GM23248 (cell line): ENCODE measurements at places on chromosomes 2 and 18.

- DNase-seq = no peak
Measured at GRCh38 chr2:24659862-24660261, 133.3 kb downstream of the PTRHD1 start.

DNA sequence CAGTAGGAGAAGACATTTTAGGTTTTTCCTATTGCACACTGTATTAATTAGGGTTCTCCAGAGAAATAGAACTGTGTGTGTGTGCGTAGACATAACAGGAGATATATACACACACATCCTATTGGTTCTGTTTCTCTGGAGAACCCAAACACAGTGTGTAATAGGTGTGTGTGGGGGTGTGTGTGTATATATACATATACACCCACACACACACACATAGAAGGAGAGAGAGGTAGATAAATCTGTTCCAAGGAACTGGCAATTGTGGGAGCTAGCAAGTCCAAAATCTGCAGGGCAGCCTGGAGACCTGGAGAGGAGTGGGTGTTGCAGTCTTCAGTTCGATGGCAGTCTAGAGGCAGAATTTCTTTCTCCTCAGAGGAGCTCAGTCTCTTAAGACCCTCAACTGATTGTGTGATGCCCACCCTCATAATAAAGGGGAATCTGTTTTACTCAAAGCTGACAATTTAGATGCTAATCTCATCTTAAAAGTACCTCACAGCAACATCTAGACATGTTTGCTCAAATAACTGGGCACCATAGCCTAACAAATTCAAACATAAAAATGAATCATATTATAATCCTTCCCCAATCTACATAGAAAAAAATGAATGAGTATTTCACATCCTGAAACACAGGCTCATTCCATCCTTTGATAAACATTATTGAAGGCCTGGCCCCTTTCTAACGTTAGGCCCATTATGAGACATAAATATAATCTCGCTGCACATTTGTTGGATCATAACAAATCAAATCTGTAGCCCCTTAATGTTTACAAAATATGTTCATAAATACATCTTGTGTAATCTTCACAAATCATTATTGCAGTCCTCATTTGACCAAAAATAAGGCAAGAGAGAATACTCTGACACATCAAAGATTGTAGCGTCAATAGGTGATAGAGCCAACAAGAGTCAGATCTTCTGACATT, 35.1 kb upstream of the RTN4 start:
- no peak for DNase-seq

GRCh38 chr2:176128982-176129796, at the start of gene HOXD8:
Gene HOXD8, plus strand, starts transcription at chr2:176129705. Its CDS starts 662 bp downstream, at chr2:176130367.
- DNase-seq = peak; percentile 96

DNA sequence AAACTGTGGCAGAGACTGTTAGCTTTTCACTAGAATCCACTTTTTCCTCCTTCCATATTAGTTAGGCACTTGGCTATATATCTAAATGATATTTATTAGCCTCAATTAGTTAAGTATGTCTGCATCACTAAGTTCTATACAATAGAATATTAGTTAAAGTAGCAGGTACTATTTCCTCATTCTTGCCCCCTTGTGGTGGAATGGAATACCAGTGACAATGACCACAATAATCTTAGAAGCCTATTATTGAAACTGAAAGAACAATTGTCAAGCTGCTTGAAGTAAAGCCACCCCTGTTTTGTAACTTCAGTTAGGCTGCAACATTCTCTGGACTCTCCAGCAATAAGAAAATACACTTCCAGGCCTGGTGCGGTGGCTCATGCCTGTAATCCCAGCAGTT, 476.3 kb upstream of the VWC2L start:
- peak; percentile 28 for DNase-seq

DNA sequence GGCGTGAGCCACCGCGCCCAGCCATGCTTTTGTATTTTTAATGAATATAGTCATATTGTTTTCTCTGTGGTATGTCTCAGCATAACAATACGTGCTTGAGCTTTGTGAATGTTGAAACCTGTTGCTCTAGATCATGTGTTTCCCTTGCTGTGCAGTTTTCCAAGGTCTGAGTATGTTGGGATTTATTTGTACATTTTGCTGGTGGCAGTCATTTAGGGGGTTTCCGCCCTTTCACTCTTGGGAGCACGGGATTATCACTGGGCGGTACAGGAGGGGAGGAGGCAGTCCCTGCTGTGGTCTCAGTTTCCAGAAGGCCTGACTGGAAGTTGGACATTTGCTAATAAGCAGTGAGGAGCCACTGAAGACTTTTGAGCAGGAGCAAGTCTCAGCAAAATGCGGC, 24.9 kb upstream of the CATIP start:
- no peak for DNase-seq

DNA sequence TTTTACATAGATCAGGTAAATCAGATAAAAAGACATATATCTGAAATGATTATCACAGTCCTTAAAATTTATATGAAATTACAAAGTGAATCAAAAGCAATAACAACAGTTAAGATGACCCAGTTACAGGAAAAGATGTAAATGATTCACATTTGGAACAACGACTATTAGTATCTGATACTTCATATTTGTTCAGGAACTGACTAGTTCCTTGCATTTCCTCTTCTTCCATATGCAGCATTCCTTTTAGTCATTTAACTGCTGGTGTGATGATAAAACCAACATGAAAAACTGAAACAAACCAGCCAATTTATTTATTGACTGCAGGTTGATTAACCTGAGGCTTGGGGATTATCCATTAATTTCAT, 75.2 kb downstream of the RBMS1 start:
- DNase-seq = peak; percentile 56

DNA sequence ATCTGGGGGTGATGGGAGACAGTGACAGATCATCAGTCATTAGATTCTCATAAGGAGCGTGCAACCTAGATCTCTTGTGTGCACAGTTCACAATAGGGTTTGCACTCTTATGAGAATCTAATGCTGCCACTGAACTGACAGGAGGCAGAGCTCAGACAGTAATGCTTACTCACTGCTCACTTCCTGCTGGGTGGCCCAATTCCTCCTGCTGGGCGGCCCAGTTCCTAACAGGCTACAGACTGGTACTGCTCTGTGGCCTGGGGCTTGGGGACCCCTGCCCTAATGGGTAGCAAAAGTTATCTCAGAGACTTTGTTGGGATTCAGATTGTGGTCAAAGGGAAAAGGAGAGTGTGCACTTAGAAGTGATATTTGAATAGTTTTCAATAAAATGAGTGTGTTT, 840.1 kb upstream of the ID2 start:
- DNase-seq = peak; percentile 40

GRCh38 chr2:233513953-233514655, 52.5 kb downstream of the USP40 start:
- DNase-seq = no peak

DNA sequence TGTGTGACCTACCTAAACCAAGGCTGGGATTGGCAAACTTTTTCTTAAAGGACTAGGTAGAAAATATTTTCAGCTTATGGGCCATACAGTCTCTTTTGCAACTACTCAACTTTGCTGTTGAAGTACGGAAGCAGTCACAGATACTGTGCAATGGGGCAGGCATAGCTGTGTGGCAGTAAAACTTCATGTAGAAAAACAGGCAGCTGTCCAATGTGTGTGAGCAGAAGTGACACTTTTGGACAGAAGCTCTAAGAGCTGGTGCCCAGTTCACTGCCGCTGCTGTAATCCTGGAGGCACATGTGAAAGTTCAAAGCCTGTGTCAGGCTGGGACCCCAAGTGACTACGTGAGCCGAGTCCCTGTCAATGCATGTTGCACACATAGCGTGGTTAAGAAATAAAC, 46.7 kb downstream of the MAPK4 start:
- DNase-seq = no peak

- DNase-seq = no peak
Measured at GRCh38 chr2:190338453-190338852, 4.9 kb upstream of the INPP1 start.

DNA sequence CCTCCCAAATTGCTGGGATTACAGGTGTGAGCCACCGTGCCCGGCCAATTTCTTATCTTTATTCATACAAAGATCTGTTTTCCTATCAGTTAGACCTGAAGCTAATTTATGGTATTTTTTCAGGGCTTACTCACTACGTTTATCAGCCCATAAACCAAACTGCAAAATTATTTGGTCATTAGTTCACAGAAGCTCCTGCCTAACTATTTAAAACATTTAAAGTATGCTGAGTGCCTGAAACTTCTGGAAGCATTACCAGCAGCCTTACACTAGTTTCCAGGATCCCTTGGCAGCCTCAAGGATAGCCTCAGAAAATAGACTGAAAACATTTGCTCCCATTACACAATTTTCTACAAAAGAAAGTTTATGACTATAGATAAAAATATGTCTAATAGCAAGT, 68.8 kb downstream of the GALNT13 start:
- DNase-seq = peak; percentile 33

GRCh38 chr18:51383711-51384110, 186.2 kb upstream of the MEX3C start:
- DNase-seq = no peak

GRCh38 chr2:68330691-68331090, 10.9 kb upstream of the CNRIP1 start:
- DNase-seq = peak; percentile 12

GRCh38 chr2:222436040-222436413, 11.7 kb downstream of the SGPP2 start:
- no peak for DNase-seq

GRCh38 chr2:174697255-174697654, 67.0 kb downstream of the CHRNA1 start:
- DNase-seq = peak; percentile 78

DNA sequence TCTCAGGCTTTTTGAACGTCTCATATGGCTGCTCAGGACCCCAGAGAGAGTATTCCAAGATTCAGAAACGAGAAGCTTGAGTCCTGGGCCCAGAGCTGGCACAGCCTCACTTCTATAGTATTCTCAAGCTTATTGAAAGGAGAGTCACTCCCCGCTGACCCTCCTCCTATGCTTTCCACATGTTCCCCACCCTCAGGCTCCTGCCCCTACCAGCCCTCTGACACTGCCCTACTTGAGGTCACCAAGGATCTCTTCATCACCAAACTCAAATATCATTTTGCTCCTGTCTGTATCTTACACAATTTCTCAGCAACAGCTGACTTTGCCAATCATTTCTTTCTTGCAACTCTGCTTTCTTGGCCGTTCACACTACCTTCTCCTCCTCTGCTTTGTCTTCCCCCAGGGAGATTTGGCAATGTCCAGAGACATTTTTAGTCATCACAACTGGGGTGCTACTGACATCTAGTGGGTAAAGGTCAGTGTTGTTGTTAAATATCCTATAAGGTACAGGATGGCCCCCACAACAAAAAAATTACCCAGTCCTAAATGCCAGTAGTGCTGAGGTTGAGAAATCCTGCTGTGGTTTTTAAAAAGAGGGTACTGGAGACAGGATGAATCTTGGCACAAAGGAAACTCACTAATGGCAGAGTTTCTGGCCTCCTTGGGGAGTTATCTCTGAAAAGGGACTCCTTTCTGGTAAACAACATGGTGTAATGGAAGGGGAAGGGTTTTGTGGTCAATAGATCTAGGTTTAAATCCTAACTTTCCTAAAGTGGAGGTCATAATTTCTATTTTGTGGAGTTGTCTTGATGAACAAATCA, 26.9 kb upstream of the INSIG2 start:
- DNase-seq = peak; percentile 86

DNA sequence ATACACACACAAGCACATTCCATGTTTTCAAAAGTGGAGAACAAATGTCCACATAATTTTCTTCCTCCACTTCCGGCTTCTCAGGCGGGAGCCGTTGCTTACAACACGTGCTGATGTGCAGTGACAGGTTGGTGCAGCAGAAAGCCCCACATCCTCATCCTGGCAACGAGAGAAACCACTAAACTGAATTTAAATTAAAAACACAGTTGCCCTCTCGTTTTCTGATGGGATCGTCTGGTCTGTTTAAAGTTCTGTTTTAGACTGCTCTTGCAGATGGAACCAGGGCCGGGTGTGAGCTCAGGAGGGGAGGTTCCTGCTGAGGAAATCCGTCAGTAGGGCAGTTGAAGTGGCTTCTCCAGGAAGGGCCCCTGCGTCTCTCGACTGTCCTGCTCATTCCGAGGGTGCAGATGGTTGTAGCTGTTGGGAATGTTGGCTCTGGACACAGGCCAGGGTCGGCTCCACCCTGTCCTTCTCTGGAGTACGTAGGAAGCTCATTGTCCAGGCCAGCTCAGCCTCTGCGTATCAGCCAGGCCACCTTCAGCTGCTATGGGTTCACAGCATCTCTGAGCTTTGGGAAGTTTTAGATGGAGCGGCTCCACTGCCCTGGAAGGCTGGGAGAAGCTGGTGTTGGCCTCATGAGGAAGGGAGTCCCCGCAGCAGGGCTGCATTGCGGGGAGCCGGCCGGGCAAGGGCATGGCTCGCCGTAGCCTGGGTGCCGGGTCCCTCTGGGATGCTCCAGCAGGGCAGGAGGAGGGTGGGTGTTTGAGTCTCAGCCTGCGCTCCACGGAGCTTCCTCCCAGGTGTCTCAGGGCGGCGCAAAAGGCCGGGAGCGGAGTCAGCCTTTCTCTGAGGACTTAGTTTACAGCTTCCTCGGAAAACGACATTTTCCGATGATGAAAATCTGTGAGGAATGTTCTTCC, 58.3 kb downstream of the NFATC1 start:
- peak; percentile 14 for DNase-seq

DNA sequence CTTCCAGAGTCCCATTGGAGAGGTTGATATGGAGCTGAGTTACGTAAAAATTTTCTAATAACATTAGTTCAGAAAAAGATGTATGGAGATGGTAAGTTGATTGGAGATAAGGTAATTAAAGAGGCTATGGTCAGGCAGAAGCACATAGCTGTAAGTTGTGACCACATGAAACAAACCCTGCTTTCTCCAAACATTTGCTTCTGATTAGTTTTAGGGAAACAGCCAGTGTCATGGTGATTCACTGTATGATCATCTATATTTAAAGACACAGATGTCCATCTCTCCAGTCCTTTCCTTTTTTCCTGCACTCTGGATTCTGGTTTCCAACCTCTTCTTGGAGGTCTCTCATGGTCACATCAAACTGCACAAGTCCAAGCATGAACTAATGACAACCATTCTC, 1550.8 kb upstream of the PIK3C3 start:
- peak; percentile 60 for DNase-seq

DNA sequence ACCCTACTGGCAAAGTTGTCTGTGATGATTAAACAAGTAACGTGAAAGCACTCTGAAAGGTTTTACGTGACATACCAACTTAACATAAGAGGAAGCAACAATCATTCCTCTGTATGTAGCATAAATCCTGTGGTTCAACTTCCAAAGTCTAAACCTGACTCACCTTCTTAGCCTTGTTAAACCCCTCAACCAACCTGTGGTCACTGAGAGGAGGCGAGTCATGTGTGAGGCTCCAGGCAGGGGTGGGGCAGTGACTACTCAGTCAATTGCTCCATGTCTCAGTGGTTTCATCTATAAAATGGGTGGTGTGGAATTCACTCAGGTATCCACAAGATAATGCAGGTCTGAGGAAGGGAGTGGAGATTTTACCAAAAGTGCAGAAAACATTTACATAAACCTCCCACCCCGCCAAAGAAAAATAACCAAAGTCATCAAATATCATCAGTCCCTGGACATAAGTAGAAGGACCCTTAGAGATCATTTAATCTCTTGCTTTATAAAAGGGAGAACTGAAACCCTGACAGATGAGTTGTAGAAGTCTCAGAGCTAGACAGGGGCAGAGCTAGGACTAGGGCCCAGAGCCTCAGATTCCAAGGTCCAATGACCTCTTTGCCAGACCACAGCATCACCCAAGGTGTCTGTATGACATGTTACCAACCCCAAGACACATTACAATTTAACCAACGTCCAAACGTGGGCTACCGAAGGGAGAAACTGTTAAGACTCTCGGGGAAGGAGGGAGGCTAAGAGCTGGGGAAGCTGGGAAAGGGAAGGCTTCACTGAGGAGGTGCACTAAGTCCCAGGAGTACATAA, 3.7 kb upstream of the PCBP1 start:
- DNase-seq = peak; percentile 75

GRCh38 chr2:85663594-85664565, 4.1 kb downstream of the SFTPB start:
- no peak for DNase-seq
